LHCN-M2 (cell line): ENCODE measurements at places on chromosomes 16 and 17.

DNA sequence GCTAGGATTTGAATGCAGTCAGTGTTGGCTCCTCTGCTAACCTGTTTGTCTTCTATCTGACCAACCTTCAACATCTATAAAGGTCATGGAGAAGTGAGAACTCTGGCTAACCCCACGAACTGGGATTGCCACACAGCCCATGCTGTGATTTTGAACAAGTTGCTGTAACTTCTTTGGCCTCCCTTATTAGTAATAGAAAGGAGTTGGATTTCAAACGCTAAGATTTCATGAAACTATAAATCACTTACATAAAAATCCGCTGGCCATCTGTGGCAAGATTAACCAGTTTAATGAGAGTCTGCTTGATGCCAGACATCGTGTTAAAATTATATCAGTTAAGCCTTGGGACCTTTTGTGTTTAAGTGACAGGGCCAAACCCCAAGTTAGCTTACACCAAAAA, 53.4 kb downstream of the HSD17B2 start:
- DNase-seq = no peak

DNA sequence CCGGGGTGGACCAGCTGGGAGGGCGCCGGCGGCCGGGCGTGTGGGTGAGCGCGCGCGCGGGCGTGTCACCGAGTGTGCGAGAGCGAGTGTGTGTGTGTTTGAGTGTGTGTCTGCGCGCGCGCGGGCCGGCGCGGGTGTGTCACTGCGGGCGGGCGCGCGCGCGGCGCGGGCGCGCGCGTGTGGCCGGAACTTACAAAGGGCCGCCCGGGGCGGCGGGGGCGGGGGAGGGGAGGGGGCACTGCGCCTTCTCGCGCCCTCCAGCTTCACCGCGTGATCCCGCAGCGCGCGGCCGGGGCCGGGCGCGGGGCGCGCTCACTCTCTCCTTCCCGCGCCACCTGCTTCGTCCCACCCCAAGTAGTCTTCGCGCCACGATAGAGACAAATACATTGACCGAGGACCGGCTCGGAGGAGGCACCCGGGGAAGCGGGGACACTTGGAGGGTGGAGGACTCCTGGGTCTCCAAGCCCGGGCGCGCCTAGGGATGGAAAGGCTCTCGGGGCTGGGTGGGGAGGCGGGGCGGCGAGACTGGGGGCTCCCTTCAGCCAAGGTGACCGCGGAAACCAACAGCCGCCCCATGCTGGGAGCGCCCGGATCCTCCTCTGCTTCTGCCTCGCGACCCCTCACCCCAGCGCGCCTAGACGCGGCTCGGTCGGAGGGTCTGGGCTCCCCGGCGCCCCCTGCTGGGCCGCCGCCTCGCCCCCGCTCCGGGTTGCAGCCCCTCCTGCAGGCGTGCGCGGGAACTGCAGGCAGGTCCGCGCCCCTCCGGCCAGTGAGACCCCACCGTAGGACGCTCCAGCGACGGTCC, at the start of gene SRCIN1:
Gene SRCIN1, minus strand, starts transcription at position 112 of the 805 bp plus-strand sequence. CDS start 247 bp downstream, outside the sequence.
- DNase-seq = no peak

DNA sequence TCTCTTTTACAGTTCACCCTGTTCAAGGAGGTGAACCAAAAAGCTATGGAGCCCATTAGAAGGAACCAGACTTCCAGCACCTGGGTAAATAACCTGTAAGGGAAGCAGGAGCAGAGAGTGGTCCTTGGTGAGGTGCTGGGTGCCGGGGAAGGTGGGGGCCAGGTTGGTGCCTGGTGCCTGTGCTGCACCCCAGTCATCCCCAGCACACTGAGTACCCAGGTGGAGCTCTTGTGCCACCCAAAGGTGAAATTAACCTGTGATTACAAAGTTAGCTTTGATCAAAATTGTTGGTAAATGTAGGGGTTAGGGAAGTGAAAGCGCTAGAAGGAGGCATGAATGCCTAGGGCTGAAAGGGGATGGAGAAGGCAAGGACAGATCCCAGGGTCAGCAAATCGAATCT, 58.6 kb downstream of the CDRT4 start:
- no peak for DNase-seq

DNA sequence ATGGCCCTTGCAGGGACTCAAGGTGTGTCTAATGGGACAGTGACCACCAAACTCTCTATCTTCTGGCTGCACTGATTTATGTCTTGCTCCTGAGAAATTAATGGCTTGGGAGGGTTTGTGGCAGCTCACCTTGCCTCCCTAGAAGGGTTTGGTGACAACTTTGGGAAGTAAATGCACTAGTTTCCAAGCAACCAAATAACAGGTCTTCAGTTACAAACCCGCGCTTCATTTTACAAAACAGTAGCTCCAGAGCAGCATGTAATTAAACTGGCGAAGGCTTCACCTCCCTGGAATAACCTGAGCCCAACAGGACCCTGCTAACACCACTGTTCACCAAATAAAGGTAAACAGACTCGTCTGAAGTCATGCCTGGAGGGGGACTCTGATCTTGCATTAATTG, 318.3 kb downstream of the SLC39A11 start:
- DNase-seq = no peak

DNA sequence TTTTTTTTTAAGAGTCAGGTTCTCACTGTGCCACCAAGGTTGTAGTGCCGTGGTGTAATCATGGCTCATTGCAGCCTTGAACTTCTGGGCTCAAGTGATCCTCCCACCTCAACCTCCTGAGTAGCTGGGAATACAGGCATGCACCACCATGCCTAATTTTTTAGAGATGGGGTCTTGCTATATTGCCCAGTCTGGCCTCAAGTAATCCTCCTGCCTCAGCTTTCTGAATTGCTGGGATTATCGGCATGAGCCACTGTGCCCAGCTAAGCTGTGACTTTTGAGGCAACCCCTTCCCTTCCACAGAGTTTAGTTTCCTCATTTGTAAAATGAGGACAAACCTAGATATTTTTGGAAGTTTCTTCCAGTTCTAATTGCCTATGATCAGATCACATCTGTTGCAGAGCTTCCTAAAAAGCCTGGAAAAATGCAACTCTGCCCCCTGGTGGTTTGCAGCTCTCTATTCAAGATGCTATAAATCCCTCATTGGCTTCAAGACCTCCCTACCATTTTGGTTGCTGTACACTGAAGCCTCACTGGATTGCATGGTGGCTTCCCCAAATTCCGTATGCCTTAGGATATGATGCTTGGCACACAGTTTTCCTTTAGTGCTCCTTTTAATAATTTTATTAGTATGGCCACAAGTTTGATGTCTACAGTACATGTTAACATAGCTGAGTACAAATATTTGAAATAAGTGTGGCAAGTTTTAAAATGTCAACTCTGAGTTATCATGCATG, 19.3 kb downstream of the GDE1 start:
- DNase-seq = peak; percentile 70

DNA sequence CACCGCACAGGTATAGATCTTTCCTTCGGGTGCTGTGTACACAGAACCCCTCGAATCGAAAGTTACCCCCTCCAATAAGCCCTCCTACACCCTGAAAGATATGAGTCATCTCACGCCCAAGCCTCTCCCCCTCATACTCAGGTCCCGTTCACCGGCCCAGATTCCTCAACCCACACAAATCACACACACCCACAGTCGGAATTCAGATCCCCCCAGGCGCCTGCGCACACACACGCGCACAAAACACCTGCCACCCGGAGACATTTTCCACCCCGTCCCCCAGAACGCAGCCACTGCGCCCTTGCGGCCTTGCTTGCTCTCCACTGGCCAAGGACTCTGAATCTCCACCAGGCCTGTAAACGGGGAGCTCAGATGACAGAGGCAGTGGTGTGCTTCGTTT, 4.9 kb downstream of the JPH3 start:
- no peak for DNase-seq

DNA sequence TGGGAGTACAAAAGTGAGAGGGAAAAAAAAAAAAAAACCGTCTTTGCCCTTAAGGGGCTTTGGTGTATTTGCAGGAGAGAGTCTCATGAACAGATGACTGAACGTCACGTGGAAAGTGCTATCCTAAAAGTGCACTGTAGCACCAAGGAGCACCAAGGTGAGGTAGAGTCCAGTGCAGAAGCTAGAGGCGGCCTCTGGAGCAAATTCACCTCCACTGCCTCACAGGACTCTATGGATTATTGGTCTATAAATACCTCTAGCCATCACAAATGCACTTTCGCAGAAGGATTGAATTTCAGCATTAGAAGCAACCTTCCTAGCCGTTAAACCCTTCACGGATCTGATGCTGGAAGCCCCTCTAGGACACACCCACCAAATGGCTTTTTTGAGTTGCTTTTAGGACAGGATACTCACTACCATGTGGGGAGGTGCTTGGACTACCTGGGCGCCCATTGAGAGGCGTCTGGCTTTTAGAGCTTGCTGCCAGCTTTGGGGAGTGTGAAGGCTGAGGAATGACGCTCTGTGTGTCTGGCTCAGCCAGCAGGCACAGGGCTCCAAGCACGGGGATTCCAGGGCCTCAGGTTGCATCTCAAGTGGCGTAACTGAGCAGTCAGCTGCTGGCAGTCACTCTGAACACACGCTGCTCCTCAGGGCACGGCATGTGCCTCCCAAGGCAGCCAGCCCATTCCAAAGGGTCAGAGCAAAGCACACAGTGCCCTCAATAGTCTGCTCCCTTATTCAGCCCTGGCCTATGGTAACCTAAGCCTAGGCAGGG, 52.7 kb downstream of the CDRT4 start:
- DNase-seq = peak; percentile 46

GRCh38 chr16:57810197-57811031, 8.1 kb upstream of the KIFC3 start:
- DNase-seq = peak; percentile 87

GRCh38 chr17:70901870-70902269, 732.5 kb downstream of the KCNJ2 start:
- DNase-seq = no peak

GRCh38 chr17:38970804-38971203, 3.6 kb upstream of the FBXO47 start:
- no peak for DNase-seq

- no peak for DNase-seq
These were observed 36.2 kb upstream of the RCVRN start for GRCh38 chr17:9941305-9941704.

DNA sequence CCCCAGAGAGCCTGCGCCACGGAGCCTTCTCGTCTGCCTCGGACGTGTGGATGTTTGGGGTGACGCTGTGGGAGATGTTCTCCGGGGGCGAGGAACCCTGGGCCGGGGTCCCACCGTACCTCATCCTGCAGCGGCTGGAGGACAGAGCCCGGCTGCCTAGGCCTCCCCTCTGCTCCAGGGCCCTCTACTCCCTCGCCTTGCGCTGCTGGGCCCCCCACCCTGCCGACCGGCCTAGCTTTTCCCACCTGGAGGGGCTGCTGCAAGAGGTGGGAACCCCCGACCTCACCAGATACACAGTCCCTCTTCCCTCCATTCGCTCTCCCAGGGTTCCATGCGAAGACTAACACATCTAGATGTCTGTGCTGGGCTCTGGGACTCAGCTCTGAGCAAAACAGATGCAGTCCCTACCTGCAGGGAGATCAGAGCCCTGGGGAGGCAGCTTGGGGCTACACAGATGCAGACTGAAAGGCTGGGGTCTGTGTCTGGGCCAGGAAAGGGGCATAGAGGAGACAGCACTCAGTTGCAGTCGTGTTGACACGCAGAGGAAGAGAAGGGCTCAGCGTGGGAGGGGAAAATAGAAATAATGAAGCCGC, 3.7 kb downstream of the TNK1 start:
- DNase-seq = no peak

DNA sequence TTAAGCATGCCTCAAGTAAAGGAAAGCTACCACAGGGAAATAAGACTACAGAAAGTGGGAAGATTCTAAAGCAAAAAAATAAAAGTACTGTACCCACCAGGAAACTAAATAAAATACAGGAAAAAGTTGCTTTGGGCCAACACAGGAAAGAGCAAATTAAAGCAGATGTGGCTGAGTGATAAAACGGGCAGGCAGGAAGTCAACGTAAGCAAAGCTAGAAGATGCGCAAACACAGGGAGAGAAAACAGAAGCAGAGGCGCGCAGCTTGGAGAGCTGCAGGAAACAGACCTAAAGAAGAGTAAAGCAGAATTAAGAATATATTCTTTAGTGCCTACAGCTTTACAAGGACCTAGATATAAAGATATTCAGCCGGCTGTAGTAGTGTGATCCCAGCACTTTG, 21.7 kb downstream of the USP36 start:
- no peak for DNase-seq

DNA sequence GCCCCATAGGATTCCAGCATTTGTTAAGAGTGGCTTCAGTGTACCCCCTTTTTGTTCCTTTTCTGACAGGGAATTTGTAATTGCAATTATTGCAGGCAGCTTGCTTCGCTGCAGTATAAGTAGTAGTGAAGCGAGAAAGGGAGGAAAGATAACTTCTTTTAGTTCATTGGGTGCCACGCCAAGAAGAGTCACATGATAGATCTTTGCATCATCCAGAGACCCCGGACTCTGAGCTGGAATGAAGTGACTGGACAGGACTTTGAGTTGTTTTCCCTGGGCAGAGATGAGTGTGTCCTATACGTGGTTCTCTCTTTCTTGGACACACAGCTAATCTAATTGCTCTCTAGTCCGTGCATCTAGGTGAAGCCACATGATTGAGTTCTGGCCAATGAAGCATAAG, 44.8 kb upstream of the PMFBP1 start:
- no peak for DNase-seq

DNA sequence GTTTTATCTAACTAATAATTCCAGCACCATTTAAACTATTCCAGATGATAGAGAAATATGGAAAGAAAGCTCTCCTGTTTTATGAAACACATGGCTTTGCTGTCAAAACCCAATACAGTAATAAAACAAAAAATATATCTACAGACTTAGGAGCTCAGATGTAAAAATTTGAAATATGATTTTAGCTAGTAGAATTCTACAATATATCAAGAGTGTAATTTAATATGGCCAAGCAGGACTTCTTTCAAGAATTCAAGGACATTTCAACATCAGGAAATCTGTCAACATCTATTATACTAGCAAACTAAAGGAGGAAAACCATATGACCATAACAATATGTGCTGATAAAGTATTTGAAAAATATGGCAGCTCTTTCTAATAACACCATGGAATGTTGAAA, 57.5 kb downstream of the CCDC182 start:
- no peak for DNase-seq

DNA sequence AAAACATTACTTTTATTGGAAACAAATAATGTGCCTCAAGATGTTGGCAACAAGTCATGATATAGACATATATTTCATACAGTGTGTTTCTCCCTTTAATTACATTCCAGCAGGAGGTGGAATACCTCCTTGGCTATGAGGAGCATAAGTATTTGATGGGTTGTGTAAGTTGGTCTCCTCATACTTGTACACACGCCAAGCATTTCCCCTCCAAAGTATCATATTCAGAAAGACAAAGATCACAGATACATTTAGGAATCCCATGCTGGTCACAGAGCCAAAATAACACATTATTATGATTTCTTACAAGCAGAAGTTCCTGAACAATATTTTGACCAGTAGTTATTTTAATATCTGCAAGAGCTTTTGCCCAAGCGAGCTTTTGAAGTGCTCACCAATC, 57.8 kb downstream of the WSB1 start:
- DNase-seq = no peak
